ENCODE measurements at places on chromosomes 7 and 10.

DNA sequence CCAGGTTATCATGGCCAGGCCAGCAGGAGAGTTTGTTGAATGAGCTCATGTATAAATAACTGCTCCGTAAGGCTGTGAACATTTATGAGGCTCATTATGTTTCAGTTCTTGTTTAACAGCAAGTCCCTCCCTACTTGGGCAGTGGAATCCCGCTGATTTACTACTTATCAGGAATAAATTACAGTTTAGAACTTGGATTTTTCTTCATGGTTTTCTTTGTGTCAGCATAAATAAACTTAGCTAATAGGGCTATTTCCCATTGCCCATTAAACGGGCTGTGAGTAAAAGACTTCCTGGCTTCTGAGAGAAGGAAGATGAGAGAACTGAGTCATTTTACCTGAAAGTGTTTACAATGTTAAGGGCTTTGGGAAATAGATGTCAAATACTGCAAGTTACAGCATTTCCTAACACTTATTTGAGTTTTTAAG is 701.6 kb upstream of the ANKRD30A start:
- DNase-seq, result no peak

DNA sequence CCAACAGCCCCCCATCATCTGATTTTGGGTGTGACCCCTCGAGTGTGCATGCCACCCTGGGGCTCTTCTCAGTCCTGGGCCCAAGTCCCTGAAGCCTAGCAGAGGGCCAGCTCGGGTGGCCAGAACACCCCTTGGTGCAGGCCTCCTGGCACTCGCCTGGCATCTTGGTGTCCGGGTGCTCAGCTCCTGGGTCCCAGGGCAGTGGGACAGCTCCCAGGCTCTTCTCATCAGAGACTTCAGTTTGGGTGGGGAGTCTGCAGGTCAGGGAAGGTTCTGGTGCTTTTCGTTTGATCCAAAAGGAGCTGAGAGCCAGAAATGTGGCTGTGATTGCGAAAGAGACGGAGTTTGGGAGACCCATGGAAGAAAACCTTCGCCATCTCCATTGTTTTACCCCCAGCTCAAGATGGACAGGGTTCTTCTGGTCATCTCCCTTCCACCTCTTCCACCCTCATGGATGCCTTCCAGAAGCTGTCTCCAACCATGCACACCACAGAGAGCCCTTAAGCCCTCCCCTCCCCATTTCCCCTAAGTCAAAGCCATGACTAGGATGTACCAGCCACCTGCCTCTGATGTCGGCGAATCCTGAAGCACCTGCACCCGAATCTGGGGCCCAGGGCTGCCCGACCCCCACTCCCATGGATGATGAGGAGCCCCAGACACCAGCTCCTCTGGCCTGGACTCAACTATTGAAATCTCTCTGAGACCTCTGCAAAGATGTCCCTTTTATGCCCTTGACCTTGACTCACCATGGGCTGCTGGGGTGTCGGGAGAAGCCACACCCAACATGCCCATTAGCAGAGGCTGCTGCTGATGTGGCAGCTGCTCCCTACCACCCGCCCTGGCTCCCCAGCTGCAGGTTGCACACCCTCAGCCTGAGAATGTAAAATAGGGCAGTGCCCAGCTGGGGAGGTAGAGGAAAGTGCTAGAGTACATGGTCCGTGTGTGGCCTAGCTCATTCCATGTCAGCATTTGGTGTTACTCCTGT is 55.3 kb downstream of the ADCYAP1R1 start:
- DNase-seq, result no peak

- peak; percentile 85 for DNase-seq
Measured at GRCh38 chr10:103712898-103713498, 142.4 kb downstream of the SH3PXD2A start.

GRCh38 chr7:108623220-108623619 is 53.5 kb downstream of the DNAJB9 start:
- no peak for DNase-seq

GRCh38 chr7:132932296-132933071 is 149.4 kb downstream of the CHCHD3 start:
- no peak for DNase-seq

- DNase-seq, result no peak
Measured at GRCh38 chr10:123103944-123104343, 31.8 kb upstream of the HMX3 start.

DNA sequence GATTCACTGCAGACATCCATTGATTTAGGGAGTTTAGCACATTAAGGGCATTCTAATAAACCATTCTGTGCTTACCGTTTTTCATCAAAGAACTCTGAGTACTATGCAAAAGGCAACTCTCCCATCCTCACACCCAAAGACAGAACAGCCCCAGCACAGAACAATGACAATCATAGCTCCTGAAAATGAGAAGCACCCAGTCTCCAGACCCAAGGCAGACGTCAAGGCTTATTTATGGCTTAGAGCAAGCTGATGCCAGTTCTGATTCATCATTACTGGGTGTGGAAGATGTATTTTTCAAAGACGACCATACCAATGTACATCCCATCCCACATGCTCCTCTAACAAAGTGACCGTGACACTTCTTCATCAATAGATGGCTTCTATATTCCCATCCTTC is 67.6 kb downstream of the OSBPL3 start:
- no peak for DNase-seq

All from stimulated activated CD4-positive, alpha-beta T cell treated with anti-CD3 and anti-CD28 coated beads, Interleukin-4, amount 100 ng/mL, for 24 hours (primary cell).